ENCODE measurements at places on chromosomes 6 and 20.

- no peak for DNase-seq
These were observed 18.7 kb downstream of the ARFGEF2 start for GRCh38 chr20:48940170-48940569.

GRCh38 chr6:100469101-100469859 lies 4.6 kb upstream of the SIM1 start:
- DNase-seq: no peak

DNA sequence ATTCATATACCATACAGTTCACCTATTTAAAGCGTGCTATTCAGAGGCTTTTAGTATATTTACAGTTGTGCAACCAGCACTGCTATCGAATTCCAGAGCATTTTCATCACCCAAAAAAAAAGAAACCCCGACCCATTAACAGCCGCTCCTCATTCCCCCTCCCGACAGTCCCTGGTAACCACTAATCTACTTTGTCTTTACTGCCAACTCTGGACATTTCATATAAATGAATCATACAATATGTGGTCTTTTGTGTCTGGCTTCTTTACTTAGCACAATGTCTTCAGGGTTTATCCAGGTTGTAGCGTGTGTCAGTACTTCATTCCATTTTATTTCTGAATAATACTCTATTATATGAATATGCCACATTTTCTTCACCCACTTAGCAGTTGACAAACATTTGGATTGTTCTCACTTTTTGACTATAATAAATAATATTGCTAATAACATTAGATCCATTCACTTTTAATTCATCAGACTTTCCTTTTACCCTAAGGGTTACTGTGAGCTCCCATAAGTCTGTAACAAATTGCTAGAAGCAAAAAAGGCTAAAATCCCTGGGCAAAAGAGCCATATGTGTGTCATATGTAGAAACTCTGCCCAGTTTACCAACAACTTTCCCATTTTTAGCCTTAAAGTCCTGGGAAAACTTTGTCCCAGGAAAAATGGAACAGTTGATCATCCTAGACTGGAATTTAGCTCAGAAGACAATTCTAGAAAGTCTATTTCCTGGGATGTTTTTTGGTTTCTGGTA lies 23.2 kb upstream of the ROS1 start:
- DNase-seq: no peak

- peak; percentile 72 for DNase-seq
These were observed 39.0 kb upstream of the BEND3 start for GRCh38 chr6:107154131-107154800.

DNA sequence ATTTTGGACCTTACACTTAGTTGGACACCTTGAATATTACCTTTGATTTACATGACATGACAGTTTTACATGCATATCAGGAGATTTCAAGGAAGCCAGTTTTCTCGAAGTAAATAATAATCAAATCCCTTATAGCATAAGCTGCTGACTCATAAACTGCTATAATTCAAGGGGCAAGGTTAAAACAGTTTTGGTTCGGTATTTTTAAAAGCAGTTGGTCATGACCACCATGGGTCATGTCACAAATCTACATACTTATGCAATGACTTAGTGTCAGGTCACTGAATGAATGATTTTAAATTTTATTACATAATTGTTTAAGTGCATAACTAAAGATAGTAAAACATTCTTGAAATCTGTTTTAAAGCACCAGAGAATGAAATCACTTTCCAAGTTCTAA lies 158.0 kb downstream of the DST start:
- no peak for DNase-seq

GRCh38 chr20:43477619-43478018 lies 19.9 kb downstream of the SRSF6 start:
- DNase-seq: no peak

DNA sequence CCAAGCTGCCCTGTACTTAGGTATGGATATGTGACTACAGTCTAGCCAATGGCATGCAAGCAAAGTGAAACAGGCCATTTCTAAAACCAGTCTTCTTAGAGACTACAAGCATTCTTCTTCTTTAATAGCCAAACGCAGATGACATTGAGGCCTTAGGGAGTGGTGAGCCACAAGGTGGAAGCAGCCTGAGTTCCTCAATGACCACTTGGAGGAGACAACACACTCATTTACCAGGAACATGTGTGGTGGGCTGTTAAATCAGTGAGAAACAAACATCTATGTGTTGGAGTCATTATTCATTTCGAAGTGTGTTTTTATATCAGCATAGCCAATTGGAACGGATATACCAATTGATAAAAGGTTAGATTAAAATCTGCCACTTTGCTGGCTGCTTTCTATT lies 122.0 kb downstream of the GFRAL start:
- no peak for DNase-seq

DNA sequence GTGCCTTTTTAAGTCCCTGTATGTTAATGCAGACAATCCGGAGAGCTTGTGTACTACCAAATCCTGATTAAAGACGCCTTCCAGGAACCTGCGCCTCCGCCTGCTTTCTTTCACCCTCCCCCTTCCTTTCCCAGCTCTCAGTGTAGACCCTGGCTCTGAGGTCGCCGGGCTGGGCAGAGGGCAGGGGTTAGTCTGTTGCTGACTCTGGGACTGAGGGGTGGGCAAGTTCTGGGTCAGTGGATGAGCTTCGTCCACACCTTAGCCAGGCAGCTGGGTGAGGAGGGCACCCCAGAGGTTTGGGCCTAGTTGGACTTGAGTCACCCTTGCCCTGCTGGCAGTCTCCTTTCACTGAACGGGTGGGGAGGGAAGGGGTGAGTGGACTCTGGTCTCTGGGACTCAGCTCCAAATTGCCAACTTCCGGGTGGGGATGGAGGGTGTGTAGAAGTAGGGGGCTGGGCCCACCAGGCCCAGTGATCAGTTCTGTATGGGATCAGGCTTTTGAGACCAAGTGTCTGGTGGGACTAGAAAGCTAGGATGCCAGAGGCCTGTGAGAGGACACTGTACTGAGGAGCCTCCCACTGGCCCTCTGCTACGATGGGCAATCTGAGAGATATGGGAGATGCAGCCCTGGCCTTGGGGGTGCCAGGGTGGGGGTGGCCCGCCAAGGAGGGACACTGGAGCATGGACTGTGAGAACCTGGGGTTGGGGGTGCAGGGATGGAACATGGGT lies 21.3 kb upstream of the SLC22A7 start:
- DNase-seq: no peak

- DNase-seq: no peak
These were observed 8.9 kb upstream of the RBCK1 start for GRCh38 chr20:399182-399707.

- no peak for DNase-seq
These were observed at the start of gene PRL for GRCh38 chr6:22296936-22297335. Gene PRL (minus strand): TSS chr6:22297036. CDS start chr6:22296982, 54 bp downstream.

GRCh38 chr6:154914288-154914687 lies 80.8 kb upstream of the TIAM2 start:
- no peak for DNase-seq

- no peak for DNase-seq
These were observed 191.6 kb upstream of the MCHR2 start for GRCh38 chr6:100185615-100186014.

- no peak for DNase-seq
These were observed 25.3 kb upstream of the NRSN1 start for GRCh38 chr6:24100770-24101155.

GRCh38 chr20:31535298-31535697 lies 21.1 kb downstream of the HM13 start:
- no peak for DNase-seq

DNA sequence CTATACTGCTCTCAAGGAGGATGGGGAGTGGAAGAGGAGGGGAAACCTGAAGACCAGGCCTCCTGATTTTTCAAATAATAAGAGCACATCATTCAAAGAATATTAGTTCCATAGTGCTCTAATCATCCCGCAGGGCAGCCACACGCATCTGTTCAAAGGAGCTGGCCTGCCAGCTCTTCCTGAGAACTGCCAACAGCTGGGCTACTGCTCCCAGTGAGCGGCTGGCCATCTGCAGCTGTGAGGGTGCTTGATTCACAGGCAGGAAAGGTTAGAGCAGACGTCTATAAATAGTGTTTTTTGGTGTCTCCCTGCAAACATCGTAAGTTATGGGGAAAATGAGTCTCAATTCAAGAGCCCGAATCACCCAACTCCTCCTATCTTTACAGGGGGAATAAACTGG lies 17.3 kb downstream of the NSFL1C start:
- DNase-seq: no peak

GRCh38 chr20:37976887-37977286 lies 56.4 kb downstream of the TTI1 start:
- DNase-seq: no peak

- DNase-seq: no peak
These were observed 42.2 kb upstream of the SCRT2 start for GRCh38 chr20:717832-718231.

DNA sequence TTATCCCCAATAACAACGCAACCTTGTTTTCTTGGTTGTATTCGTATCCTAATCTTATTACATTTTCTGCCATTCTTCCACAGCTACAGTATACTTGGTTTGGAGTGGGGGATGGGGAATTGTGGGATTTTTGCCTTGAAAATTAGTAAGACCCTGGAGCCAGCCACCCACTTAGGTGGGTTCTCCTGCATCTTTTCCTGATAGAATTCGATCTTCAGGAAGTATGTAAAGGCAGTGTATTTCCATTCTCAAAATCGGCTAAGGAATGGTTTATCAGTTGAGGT lies 1.1 kb downstream of the ITCH start:
- no peak for DNase-seq

GRCh38 chr20:44279228-44279627 lies 31.8 kb downstream of the FITM2 start:
- DNase-seq: no peak

DNA sequence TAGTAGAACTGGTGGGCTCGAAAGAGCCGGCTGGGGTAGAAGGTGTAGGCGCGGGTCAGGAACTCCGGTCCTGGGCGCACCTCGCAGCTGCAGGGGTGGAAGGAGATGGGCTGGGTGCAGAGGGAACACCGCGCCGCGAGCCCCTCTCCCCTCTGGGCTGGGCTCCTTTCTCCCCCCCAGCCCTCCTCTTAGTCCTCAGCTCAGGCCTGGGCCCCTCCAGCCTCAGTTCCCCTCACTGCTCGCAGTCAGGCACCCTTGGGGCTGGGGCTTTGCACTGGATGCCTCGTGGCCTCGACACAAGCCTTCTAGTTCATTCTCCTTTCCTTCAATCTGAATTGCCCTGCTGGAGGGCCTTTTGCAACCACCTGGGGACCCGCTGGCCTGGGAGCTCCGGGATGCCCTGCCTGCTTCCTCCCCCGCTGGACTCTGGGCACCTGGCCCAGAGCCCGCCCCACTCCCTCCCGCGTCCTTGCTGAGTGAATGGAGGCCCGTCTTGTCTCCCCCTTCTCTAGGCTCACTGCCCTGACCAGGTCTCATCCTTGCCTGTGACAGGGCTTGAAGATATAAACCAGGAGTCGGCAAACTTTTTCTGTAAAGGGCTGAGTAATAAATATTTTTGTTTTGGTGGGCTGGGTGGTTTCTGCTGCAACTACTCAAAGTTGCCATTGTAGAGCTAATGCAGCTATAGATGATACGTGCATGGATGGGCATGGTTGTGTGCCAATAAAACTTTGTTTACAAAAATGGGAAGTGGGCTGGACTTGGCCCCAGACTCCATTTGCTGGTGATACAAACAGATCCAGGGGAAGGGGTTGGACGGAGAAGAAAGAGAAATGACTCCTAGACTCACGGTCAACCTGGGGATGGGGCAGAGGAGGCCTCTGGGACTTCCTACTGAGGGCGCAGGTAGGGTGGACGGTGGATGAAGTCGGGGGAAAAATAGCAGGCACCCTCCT lies 47.3 kb downstream of the APCDD1L start:
- DNase-seq: no peak

GRCh38 chr6:166910601-166911000 lies 45.7 kb downstream of the RNASET2 start:
- DNase-seq: no peak

- no peak for DNase-seq
These were observed 118.5 kb downstream of the PCSK2 start for GRCh38 chr20:17345321-17345720.

- DNase-seq: no peak
These were observed 305.0 kb downstream of the SMOC2 start for GRCh38 chr6:168746013-168746412.

DNA sequence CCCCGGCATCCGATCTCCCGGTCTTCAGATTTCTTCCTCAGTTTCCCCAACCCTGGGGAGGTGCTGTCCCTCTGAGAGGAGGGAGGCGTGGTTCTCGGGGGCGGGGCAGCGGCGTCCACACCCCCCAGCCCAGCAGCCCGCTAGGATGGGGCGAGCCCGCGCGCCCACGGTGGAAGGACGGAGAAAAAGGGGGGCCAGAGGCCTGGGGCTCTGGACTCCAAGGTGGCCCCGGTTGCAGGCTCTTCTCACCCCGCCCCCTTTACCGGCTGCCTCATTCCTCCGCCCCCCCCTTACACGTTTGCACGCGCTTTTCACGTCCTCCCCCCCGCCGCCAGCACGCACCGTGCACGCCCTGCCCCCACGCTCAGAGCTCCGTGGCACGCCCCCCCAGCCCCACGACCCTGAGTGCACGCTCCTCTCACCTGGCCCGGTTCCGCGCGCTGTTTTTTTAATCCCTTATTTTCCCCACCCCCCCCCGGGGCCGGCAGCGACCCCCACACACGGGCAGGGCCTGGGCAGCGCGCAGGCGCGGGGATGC lies 402 bp downstream of the ZBTB12 start:
- peak; percentile 59 for DNase-seq

DNA sequence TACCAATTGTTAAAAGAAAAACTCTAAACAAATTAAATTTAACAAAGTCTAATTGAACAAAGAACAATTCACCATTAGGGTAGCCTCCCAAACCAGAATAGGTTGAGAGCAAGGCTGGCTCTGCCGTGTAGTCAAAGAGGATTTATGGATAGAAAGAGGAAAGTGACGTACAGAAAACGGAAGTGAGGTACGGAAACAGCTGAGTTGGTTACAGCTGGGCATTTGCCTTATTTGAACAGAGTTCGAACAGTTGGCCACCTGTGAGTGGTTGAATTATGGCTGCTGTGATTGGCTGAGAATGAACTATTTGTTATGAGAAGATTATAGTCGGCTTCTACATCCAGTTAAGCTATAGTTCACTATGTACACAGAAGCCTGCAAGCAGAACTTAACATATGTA lies 18.5 kb upstream of the ISM1 start:
- DNase-seq: no peak

GRCh38 chr6:157809613-157810012 lies 13.4 kb upstream of the SNX9 start:
- DNase-seq: no peak

- DNase-seq: no peak
These were observed 186.9 kb downstream of the LMBRD1 start for GRCh38 chr6:69609836-69610472.

- DNase-seq: no peak
These were observed 1.2 kb downstream of the VARS1 start for GRCh38 chr6:31794294-31794865.
